ENCODE measurements at places on chromosomes 5 and 9. TPM values are rescaled to one million over a fixed set of nuclear protein-coding genes. Genes with fewer than 3 reads are reported as not detected.

FOXD4L5 gene
- total RNA-seq: 0.42 TPM

FAXDC2 gene
- total RNA-seq: 8.3 TPM

CLINT1 gene
- total RNA-seq: 79.6 TPM

ATG12 gene
- total RNA-seq: 50.3 TPM

P4HA2 gene
- total RNA-seq: 37.6 TPM

GAS1 gene
- 0.15 TPM for total RNA-seq

SPINK7 gene
- not detected for total RNA-seq

ARID3C gene
- total RNA-seq: not detected

FSD1L gene
- total RNA-seq: 7.5 TPM

SVEP1 gene
- 0.29 TPM for total RNA-seq

SLCO6A1 gene
- not detected for total RNA-seq

EQTN gene
- not detected for total RNA-seq

TRIM7 gene
- total RNA-seq: 3.4 TPM

CLPTM1L gene
- total RNA-seq: 116 TPM

CNTNAP3 gene
- total RNA-seq: 19.4 TPM

FGF1 gene
- not detected for total RNA-seq

PCDHB12 gene
- 0.18 TPM for total RNA-seq

ABCA2 gene
- total RNA-seq: 23.4 TPM

C1QTNF2 gene
- total RNA-seq: not detected

TMEM174 gene
- total RNA-seq: not detected

MYMK gene
- not detected for total RNA-seq

SHC3 gene
- total RNA-seq: 2.0 TPM

PCDHB10 gene
- total RNA-seq: 0.62 TPM

CTXN3 gene
- not detected for total RNA-seq

Measured in endothelial cell of umbilical vein (primary cell).